ENCODE measurements at places on chromosomes 4 and X.

GRCh38 chrX:130645955-130646583 is 244.3 kb downstream of the RBMX2 start:
- DNase-seq: no peak

DNA sequence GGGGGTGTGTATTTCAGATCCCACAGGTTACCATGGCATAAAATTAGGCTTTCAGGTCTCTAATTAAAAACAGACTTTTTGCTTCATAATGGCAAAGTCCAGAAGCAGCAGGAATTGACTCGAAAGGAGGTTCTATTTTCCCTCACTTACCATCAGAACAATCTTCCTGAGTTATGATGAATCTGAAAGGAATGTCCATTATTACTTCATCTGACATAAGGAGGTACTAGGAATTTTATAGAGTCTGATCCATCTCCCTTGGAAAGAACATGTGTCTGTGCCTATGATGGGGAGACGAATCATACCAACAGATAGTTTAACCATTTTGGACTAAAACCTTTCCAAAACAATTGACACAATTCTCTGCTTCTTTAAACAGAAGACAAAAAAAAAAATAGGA is 206.3 kb upstream of the FGF13 start:
- no peak for DNase-seq

DNA sequence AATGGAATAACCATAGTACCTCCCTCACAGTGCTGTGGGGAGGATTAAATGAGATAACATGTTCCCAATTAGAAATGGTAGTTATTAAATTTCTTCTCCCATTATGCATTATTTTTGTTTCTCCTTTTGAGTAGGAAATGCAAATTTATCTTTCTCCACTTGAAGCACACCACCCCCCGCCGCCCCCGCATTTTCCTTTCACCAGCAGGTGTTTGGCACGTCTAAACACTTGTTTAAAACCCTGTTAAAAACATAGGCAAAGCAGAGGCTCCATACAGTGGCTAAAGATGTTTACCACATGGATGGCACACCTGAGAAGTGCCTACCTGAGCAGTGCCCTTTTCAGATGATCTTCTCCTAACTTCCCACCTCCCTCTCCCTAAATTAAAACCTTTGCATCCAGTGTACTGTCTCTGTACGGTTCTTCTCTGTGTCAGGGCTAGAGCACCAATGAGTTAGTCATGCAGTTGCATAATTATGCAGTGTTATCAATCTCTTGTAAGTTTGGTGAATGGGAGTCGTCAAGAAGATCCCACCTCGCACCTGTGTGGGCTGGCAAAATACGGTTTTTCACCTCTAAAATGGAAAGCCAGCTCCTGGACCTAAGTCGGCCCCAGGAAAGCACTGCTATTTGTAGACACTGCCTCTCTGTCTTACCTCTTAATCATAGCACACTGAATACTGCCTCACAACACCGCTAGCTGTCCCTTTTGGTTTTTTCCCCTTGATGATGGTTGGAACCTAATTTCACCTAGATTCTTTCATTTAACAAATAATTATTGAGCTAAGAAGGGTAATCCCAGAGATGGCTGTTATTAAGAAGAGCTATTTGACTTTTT is 122.0 kb downstream of the CT47B1 start:
- DNase-seq: no peak

DNA sequence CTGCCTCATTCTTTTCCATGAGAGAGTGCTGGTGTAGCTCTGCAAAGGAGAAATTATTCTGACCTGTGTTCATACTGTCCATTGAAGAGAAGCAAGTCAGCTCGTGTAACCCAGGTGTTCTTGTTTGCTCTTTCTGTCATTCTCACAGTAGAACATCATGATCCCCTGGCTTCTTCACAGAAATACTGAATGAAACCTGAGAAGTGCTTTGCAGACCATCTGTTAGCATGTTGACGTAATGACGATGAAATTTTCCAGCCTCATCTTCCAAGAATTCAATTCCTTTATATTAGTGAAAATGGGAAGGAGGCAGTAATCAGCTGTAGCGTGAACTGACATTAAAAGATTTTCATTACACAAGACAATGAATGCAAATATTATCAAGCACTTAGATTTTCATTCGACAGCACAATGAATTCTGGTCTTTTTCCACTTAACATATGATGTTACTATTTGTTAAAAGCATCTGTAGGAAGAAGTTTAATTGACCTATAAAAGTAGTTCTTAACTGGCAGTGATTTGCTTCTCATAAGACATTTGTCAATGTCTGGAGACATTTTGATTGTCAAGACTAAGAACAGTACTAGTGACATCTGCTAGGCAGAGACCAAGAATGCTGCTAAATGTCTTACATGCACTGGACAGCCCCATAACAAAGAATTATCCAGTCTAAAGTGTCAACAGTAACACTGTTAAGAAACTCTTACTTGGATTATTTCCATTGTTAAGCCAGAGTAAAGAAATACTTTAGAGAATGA is 246.3 kb downstream of the BANK1 start:
- no peak for DNase-seq

- no peak for DNase-seq
These were observed 29.9 kb downstream of the HMX1 start for GRCh38 chr4:8841678-8842268.

Measured in RCC 7860 (cell line).